Activated CD8-positive, alpha-beta T cell treated with anti-CD3 and anti-CD28 coated beads, Interleukin-2, amount 10 ng/mL, durations not matched to agents 7 days and 5 days (primary cell): ENCODE measurements at places on chromosomes 3 and 15. TPM values are rescaled to one million over a fixed set of nuclear protein-coding genes. Genes with fewer than 3 reads are reported as not detected.

DNA sequence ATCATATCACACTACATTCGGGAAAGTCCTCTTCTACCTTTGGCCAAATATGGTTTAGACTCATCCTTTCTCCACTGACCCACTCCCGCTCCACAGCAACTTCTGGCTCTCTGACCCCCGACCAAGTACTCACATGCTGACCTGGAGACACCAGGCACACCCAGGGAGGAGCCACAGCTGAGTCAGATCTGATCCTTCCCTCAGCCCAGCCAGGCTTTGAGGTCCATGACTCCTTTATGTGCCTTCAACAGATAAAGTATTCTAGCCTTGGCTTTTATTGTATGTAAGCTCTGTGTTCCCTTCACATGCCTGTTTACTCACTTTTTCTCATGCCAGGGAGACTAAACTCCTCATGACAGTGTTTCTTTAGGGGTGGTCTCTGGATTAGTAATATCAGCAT, 166.9 kb upstream of the UMPS start:
- peaks cover 7% of the 10 kb centered on the region for H3K4me1 ChIP-seq
- DNase-seq = no peak
- H3K4me3 ChIP-seq = no peak overlapping the region
- H3K27ac ChIP-seq = no peak overlapping the region
- no peaks in the 10 kb centered on the region for H3K36me3 ChIP-seq

GRCh38 chr3:128500556-128500955, 7.6 kb upstream of the GATA2 start:
- no peak overlapping the region for H3K4me3 ChIP-seq
- H3K27me3 ChIP-seq = peaks cover 20% of the 10 kb centered on the region
- no peaks in the 10 kb centered on the region for H3K36me3 ChIP-seq

Gene PLIN1
- not detected for total RNA-seq

- no peak overlapping the region for H3K4me3 ChIP-seq
- no peak for DNase-seq
- no peaks in the 10 kb centered on the region for H3K36me3 ChIP-seq
- H3K27ac ChIP-seq = no peak overlapping the region
- H3K27me3 ChIP-seq = no peaks in the 10 kb centered on the region
- peaks cover 6% of the 10 kb centered on the region for H3K4me1 ChIP-seq
Observed at GRCh38 chr3:97880267-97880666, 58.5 kb downstream of the CRYBG3 start.

DNA sequence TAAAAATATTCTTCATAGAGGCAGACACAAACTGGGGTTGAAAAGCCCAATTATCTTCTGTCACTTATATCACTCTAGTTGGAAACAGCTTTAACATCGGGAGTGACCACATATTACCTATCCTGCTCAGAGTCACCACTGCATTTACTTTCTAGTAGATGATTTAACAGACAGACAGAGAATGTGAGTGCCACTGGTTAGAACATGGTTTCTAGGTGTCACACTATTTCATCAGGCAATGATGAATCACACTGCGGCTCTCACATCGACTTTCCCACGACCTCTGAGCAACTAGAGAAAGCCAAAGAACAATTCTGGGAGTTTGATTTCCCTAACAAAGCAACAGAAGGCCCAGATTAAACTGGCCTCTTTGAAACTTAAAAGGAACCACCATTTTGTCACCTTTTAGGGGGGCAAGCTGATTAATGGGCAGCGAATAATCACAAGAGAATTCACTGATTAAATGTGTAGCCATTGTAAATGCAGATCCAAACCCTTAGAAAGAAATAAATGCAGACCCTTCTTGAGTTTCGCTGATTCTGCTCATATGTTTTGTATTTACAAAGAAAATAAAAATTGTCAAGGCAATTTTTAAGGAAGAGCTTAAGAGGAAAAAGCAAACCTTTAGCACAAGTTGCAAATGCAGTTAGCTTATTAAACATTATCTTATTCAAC, 112.6 kb upstream of the KBTBD8 start:
- no peak for DNase-seq
- no peak overlapping the region for H3K4me3 ChIP-seq
- no peaks in the 10 kb centered on the region for H3K36me3 ChIP-seq
- no peaks in the 10 kb centered on the region for H3K27me3 ChIP-seq
- no peak overlapping the region for H3K27ac ChIP-seq

DNA sequence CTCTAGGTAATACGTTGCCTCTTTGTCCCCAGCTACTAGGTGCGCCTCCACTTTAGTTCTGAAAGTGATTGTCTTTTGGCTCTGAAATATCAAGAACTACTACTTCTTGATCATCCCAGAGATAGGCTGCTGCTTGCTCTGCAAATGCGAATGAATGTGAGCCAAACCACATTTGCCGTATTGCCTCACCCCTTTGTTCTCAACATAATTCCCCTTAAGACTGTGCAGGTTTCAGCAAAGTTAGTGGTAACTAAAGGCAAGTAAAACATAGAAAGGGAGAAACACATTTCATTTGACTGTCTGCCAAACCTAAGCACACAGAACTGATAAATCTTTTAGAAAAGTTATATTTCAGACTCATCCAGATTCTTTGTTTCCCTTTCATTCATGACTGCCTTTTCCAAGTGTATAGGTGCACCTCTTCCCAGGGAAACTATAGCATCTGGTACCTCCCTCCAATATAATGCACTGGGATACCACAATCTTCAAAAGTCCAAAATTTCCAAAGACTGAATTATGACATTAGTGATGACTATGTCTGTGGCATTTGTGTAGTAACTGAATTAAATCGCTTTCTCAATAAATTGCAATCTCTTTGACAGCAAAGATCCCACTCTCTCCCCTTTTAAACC, 720.6 kb upstream of the CBLB start:
- H3K27me3 ChIP-seq = no peaks in the 10 kb centered on the region
- no peaks in the 10 kb centered on the region for H3K4me1 ChIP-seq
- no peak overlapping the region for H3K27ac ChIP-seq
- H3K36me3 ChIP-seq = no peaks in the 10 kb centered on the region

Gene MINAR1
- 0.57 TPM for total RNA-seq

- no peak for DNase-seq
- H3K4me3 ChIP-seq = no peak overlapping the region
- H3K36me3 ChIP-seq = no peaks in the 10 kb centered on the region
Observed at GRCh38 chr3:70464876-70465275, 152.4 kb upstream of the MDFIC2 start.

DNA sequence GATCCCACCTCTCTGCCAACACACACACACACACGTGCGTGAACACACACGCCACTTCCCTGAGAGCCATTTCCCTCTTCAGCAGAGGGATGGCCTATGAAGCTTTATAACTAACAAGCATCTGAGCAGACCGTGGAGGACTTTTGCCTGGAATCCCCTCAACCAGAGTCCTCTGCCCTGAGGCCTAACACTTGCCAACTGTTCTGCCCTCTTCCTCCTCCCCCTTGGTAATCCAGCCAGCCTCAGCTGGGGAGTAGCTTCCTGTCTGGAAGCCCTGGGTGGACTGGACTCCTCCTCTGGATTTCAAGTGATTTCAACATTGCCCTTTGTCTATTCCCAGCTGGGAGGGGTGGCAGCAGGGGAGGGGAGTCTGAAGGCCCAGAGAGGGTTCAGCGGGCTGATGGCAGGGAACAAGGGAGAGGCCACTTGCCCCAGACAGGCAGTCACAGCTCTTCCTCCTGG, 68.4 kb upstream of the HACD2 start:
- H3K27ac ChIP-seq = no peak overlapping the region
- no peak overlapping the region for H3K4me3 ChIP-seq
- no peaks in the 10 kb centered on the region for H3K36me3 ChIP-seq
- H3K4me1 ChIP-seq = no peaks in the 10 kb centered on the region
- DNase-seq = no peak

Gene TADA3
- total RNA-seq = 85.6 TPM

Gene GATA2
- not detected for total RNA-seq

- no peaks in the 10 kb centered on the region for H3K36me3 ChIP-seq
- no peak for DNase-seq
- H3K4me1 ChIP-seq = no peaks in the 10 kb centered on the region
- no peak overlapping the region for H3K27ac ChIP-seq
Observed at GRCh38 chr3:48215876-48216275, 7.4 kb upstream of the CAMP start.

DNA sequence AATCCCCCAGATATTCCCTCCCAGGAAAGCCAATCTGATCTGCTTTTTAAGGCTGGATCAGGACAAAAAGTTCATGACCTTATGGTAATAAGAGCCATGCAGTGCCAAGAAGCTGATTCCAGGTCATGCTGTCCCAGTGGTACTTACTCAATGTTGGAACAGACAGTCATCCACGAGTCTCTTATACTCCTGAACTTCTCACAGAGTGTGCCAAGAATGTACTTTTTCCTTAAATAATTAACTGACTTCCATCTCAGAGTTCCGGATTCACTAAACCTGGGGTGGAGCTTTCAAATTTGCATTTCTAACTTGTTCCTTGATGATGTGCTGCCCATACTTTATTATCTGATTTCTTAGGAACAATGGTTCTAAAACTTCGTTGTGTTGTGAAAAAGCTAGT, 3.4 kb upstream of the P3H2 start:
- DNase-seq = no peak
- H3K4me3 ChIP-seq = no peak overlapping the region
- peaks cover 6% of the 10 kb centered on the region for H3K4me1 ChIP-seq
- H3K27me3 ChIP-seq = peaks cover 31% of the 10 kb centered on the region
- no peaks in the 10 kb centered on the region for H3K36me3 ChIP-seq

- peaks cover 2% of the 10 kb centered on the region for H3K27me3 ChIP-seq
- no peak overlapping the region for H3K4me3 ChIP-seq
- H3K4me1 ChIP-seq = no peaks in the 10 kb centered on the region
- DNase-seq = no peak
- H3K27ac ChIP-seq = no peak overlapping the region
Observed at GRCh38 chr3:126320517-126321293, 36.5 kb downstream of the KLF15 start.

- no peak overlapping the region for H3K27ac ChIP-seq
- no peak overlapping the region for H3K4me3 ChIP-seq
- no peaks in the 10 kb centered on the region for H3K27me3 ChIP-seq
- H3K36me3 ChIP-seq = no peaks in the 10 kb centered on the region
- H3K4me1 ChIP-seq = no peaks in the 10 kb centered on the region
- no peak for DNase-seq
Observed at GRCh38 chr3:99250821-99251355, 349.4 kb upstream of the DCBLD2 start.

Gene CELF6
- total RNA-seq = 0.70 TPM

- no peak for DNase-seq
- H3K36me3 ChIP-seq = no peaks in the 10 kb centered on the region
- H3K4me3 ChIP-seq = no peak overlapping the region
- H3K27me3 ChIP-seq = peaks cover 18% of the 10 kb centered on the region
Observed at GRCh38 chr3:171687064-171687463, 123.2 kb downstream of the PLD1 start.

- no peak overlapping the region for H3K4me3 ChIP-seq
- peaks cover 3% of the 10 kb centered on the region for H3K4me1 ChIP-seq
- H3K27ac ChIP-seq = no peak overlapping the region
Observed at GRCh38 chr15:52636459-52636858, 42.7 kb downstream of the ATOSA start.

DNA sequence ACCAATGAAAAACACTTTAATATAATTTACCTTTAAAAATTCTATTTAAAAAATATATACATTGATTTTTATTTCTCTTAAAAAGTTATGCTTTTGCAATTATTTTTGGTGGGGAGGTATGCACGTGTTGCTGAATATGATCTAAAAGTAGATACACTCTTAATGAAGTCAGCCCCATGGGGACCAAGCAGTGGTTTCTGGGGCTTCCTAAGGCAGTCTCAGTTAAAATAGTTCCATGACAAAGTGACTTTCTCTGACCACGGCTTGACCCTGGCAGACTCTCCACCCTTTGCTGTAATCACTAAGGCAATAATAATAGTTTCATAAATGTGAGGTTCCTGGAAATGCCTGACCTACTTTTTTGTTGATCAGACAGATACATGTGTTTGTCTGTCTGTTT, 50.4 kb downstream of the CCR4 start:
- H3K36me3 ChIP-seq = peaks cover 52% of the 10 kb centered on the region
- no peak for DNase-seq
- H3K27me3 ChIP-seq = no peaks in the 10 kb centered on the region
- peaks cover 39% of the 10 kb centered on the region for H3K4me1 ChIP-seq
- no peak overlapping the region for H3K27ac ChIP-seq

DNA sequence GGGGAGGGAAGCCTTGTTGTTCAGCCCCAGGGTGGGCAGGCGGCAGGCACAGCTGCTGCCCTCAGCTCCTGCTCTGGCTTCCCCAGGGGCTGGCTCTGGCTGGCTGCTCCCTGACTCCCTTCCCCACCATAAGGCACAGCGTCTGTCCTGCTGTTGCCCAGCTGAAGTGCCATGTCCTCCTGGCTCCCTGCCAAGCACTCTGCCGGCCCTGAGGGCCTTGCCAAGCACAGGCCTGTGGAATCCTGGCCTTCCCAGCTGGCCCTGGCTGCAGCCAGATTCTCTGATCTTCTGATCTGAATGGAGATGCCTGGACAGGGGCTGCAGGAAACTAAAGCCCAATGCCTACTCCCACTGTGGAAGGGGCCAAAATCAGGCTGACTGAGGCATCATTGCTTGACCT, 1.1 kb downstream of the IQCF6 start:
- H3K36me3 ChIP-seq = no peaks in the 10 kb centered on the region
- H3K4me1 ChIP-seq = no peaks in the 10 kb centered on the region
- no peak overlapping the region for H3K4me3 ChIP-seq
- H3K27me3 ChIP-seq = peaks cover 11% of the 10 kb centered on the region

DNA sequence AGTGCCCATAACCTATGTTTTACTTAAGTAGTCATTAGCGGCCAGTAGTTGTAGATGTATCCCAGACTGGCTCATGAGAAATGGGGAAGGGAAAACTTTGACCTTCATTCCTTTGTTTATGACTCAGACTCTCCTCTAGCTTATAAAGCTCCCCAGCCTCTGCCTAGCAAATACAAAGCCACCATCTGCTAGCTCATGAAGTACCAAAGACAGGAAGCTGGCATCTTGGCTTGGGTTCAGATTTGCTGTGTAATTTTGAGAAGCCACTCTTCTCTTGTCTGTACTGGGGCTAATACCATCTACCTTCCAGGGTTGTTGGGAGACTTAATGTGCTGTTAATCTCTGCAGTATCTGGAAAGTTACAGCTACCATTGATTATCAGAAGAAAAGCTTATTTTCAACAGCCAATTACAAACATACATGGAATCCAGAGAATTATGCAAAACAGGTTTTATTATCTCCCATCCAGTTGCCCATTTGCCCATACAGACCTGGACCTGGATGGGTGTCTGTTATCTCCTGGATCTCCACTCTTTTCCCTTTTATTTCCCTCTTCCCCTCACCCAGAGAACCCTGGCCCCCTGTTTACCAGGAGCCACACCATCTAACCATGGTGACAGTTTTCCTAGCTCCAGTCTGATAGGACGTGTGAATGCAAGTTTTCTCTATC, 153.8 kb downstream of the SEMA6D start:
- no peak overlapping the region for H3K4me3 ChIP-seq
- H3K27ac ChIP-seq = no peak overlapping the region
- no peaks in the 10 kb centered on the region for H3K27me3 ChIP-seq

GRCh38 chr3:100427699-100428098, 26.4 kb downstream of the LNP1 start:
- H3K4me3 ChIP-seq = no peak overlapping the region
- no peaks in the 10 kb centered on the region for H3K36me3 ChIP-seq
- no peak for DNase-seq
